ENCODE measurements at places on chromosomes 3 and 15.
A peak's percentile ranks its signal among the peaks of the same experiment; 100 is the strongest.

- DNase-seq: peak; percentile 14
Observed at GRCh38 chr3:15667484-15667883, 65.9 kb downstream of the BTD start.

DNA sequence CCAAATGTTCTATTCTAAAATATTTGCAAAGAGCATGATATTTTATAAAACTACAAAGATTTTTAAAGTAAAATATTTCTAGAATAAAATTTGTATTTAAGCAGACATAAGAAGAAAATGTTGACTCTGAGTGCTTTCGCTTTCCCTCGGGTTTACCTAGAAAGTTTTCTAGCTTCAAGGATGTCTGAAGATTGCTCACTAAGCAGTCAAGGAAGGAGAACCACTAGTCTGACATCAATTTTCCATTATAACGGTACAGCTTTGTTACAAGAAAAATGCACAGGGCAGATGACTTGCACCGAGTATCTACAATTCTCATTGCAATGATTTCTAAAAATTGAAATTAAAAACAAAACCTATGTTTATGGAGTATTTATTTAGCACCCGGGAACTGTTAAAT lies 14.2 kb downstream of the GPR15 start:
- DNase-seq: peak; percentile 26

DNA sequence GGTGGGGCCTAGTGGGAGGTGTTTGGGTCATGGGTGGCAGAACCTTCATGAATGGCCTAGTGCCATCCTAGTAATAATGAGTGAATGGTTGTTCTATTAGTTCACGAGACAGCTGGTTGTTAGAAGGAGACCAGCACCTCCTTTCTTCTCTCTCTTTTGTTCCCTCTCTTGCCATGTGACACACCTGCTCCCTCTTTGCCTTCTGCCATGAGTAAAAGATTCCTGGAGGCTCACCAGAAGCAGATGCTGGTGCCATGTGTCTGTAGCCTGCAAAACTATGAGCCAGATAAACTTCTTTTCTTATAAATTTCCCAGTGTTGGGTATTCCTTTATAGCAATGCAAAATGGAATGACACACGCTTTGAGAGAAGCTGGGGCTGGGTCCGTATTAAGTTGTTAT lies 89.0 kb upstream of the SLC4A7 start:
- DNase-seq: no peak

DNA sequence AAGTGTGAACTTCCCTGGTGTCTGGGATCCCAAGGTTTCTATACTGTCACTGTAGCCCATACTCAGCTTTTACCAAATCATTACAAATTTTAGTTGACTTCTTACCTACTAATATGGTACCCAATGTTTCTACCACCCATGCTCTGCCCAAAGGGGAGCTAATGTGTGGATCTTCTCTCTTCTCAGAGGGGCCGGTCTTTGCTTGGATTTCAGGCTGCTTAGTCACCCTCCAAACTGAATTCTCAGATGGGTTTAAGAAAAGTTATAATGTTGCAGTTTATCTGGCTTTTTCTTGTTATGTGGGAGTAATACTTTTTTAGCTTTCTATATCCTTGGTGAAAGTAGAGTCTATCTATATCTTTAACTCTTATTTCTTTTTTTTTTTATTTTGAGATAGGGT lies 67.1 kb upstream of the AKAP13 start:
- no peak for DNase-seq

DNA sequence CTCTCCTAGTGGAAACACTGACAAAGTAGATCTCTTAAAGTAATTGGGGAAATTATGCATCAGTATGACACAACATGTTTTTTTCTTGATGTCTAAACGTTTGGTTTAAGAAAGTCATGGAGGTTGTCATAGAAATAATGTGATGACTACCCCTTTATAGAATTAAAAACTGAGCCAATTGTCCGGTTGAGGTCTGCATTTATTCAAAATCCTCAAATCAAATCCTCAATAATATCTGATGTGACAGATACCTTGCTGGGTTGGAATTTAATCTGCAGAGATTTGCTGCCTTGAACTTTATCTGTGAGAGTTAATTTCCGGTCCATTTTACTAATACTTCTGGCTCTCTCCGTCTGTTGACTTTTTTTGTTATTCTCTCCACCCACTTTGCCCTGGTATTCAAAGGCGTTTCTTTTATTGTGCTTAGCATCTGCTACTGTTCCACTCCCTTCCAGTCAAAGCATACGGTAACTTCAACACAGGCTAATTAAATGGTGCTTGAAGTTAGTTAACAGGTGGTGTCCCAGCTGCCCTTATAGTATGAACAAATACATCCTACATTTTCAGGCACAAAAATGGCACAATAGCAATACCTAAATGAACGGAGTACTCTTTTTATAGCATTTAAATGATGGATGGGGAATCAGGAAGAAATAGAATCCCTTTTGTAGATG lies 628.3 kb downstream of the ROBO1 start:
- DNase-seq: no peak

- DNase-seq: no peak
Observed at GRCh38 chr3:57966829-57967228, 41.4 kb upstream of the FLNB start.

- DNase-seq: no peak
Observed at GRCh38 chr3:21310891-21311290, 440.1 kb downstream of the ZNF385D start.

- DNase-seq: no peak
Observed at GRCh38 chr3:49255112-49255511, 21.9 kb downstream of the C3orf62 start.

- DNase-seq: no peak
Observed at GRCh38 chr3:11477407-11477911, 166.3 kb downstream of the VGLL4 start.

GRCh38 chr3:175969456-175969855 lies 1110.3 kb downstream of the NAALADL2 start:
- DNase-seq: no peak

DNA sequence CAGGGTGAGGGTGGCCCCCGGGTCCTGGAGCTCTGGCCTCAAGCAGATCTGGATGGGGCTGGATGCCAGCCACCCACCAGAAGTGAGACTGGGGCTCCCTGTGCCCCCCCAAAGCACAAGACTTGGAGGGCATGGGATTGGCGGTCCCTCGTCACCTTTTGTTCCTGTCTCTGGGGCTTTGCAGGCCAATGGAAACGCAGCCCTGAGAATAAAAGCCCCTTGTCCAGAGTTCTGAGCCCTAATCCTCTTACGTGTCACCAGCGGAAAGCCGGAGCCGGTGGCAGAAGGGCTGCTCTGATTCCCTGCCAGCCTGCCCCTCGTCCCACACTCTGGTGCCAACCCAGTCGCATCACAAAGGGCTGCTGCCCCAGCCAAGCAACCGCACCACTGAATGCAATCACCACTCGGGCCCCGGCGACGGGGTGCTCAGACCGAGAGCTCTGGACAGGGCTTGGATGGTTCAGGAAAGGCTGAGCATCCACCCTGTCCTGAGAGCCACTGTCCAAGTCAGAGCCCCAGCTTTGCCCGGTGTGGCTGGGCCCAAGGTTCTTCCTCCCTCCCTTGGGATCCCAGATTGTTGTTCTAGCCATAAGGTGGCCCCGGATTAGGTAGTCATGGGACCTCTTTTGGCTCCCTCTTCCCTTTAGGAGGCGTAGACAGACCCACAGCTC lies 22.8 kb upstream of the ELP6 start:
- DNase-seq: no peak

DNA sequence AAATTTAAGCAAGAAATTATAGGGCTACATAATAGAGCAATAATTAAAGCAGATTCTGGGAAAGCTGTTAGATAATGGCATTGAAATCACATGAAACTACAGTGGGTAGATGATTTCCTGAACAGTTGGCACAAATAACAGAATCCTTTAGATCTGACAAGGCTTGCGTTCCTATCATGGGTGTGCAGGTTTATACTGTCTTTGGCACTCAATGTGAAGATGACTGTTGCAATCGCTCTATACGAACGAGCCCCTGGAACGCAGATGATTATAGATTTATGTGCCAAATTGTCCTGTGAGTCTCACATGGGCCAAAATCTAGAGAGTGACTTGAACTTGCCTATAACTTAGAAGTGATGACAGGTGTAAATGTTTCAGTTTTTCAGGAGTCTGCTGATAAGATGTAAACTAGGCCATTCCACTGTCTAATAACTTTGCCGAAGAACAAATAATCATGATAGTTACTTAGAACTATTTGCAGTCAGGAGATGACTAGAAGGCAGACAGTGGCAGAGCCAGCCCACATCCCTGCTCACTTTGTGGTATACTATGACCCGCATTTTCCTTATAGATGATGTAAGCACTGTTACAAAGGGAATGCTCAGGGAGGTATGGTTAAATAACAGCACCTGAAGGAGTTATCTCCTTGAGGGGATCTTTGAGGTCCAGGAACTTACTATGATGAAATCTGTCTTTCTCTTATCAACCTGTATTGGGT lies 30.5 kb upstream of the TRPC1 start:
- DNase-seq: no peak

GRCh38 chr3:98002717-98003116 lies 30.5 kb upstream of the RIOX2 start:
- no peak for DNase-seq
